ENCODE measurements at places on chromosomes 11 and 22.

GRCh38 chr22:37331034-37331428 lies 48.7 kb downstream of the CYTH4 start:
- DNase-seq, result no peak

GRCh38 chr11:121614636-121615240 lies 162.0 kb upstream of the SORL1-AS1 start:
- no peak for DNase-seq

GRCh38 chr11:66327171-66328030 lies 8.8 kb downstream of the RIN1 start:
- DNase-seq, result no peak

GRCh38 chr11:35292279-35292678 lies 127.1 kb downstream of the SLC1A2 start:
- DNase-seq, result no peak

DNA sequence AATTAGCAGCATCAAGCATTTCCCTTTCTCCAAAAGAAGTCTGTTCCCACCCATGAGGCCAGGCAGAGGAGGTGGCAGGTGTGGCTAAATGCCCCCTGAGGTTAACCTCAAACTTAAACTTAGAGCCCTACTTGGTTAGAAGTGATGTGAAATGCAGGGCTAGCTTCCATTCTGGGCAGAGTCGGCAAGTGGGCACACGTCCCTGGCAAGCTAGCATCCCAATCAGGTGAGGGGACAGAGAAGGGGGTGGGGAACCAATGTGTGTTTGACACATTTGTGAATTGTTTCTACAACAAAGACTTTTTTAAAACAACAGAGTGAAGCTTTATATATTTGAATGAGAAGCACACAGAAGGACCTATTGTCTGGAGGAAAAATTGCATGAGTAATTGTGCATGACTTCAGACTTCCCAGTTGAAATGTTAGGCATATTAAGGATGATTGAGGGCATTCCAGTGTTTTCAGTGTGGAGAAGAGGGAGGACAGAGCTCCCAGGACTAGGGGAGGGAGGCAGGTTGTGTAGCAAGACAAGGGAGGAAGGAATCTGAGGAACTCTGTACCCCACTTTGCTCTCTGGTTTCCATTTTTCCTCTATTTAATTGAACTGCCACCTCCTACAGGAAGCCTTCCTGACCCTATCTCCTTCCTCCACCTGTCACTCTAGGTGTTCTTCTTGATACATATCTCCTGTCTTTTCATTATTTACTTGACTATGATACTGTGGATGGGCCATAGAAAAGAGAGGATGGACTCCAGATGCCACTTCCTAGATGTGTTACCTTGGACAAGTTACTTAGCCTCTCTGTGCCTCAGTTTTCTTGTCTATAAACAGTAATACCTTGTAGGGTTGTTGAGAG lies 83.3 kb upstream of the PICALM start:
- DNase-seq, result no peak

- no peak for DNase-seq
Observed at GRCh38 chr22:33105501-33105911, 47.3 kb upstream of the SYN3 start.

- no peak for DNase-seq
Observed at GRCh38 chr11:124761301-124762104, 587 bp downstream of the ESAM start.

GRCh38 chr11:64799623-64800302 lies 3.3 kb downstream of the MAP4K2 start:
- DNase-seq, result no peak

GRCh38 chr11:62108971-62109404 lies 14.8 kb upstream of the INCENP start:
- no peak for DNase-seq

DNA sequence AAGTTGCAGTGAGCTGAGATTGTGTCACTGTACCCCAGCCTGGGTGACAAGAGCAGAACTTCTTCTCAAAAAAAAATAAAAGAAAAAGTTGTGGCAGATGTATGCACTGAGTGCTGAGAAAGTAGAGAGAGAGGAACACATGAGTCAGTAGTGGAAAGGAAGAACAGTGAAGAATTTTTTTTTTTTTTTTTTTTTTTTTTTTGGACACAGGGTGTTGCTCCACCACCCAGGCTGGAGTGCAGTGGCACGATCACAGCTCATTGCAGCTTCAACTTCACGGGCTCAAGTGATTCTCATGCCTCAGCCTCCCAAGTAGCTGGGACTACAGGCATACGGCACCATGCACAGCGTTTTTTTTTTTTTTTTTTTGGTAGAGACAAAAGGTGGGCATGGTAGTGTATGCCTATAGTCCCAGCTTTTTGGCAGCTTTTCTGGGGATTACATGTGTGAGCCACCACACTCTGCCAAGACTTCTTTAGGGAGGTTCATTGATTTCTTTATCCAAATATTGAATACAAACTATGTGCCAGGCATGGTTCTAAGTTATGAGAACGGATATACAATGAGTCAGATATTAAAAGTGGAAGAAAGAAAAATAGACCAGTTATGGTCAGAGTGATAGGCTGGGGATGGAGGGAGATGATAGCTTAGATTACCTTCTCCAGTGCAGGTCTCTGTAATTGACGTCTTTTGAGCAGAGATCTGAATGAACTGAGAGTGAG lies 62.0 kb downstream of the YAP1 start:
- no peak for DNase-seq

DNA sequence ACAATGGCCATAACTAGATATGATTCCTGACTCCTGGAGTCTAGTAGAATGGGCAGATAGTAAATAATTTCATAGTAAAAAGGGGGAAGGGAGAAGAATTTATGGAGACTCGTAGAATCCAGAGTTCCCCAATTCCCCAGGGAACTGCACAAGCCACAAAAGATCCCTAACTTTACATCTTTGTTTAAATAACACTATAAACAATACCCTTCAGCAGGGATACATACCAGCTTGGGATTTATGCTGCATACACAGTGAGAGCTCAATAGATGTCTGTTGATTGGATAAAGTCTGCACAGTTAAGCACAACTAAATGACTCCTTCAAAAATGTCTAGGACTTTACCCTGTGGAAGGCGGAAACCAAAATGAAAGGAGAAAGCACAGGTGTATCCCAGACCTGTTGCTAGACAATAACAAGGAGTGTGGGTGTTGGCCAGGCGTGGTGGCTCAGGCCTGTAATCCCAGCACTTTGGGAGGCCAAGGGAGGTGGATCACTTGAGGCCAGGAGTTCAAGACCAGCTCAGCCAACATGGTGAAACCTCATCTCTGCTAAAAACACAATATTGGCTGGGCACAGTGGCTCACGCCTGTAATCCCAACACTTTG lies 6.8 kb downstream of the SLC35F2 start:
- no peak for DNase-seq

DNA sequence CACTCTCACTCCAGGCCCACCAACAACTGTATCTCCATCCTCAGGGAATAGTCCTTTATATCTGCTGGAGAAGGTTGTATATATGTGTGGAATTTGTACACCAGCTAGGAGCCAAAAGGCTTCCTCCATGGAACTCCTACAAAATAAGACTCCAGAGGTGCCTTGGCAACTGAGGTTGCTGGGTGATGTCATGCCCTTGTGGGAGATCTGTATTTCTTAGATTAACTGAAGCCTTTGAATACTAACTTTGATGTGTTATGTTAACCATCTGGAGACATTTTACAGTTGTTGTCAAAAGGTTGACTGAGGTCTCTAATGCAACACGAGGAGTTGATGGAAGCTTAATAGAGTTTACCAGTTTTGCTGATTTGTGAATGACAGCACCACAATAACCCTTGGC lies 139.5 kb upstream of the TTC12 start:
- no peak for DNase-seq

- no peak for DNase-seq
Observed at GRCh38 chr11:65661599-65662246, 993 bp downstream of the RELA start.

DNA sequence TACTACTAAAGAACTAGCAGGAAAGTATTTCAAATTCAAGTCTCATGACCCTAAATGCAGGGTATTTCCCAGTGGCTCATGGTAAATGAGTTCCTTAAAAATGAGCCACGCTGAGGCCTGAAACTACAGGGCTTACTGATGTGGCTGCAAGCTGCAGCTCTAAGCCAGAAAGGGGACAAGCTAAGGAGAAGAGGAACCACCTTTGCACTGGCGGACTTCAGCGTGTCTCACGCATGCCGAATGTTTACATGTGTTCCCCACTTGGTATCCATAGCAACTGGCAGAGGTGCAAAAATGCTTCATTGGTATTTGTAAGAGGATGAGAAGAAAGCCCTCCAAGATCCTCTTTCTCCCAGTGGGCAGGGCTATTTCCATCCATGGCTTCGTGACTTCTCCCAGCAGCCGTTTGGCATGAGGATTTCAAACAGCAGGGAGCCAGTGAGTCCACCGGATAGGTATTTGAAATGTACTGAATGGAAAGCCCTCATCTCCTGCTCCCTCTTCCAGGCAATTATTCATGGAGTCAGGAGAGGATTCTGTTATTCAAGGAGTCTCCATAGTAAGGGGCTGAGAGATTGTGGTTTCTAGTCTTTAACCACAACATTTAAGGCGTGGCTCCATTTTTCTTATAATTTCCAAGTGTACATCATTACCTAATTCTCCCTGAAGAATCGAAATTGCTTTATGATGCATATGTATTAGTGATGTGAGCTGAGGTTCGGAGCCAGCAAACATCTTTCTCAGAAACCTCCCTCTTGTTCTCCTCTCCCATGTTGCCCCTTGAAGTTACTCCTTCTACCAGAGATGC lies 55.3 kb upstream of the CD44 start:
- DNase-seq, result peak; percentile 23

GRCh38 chr11:35850191-35850590 lies 93.7 kb upstream of the LDLRAD3 start:
- no peak for DNase-seq

- no peak for DNase-seq
Observed at GRCh38 chr11:12123799-12124198, 13.4 kb downstream of the MICAL2 start.

- no peak for DNase-seq
Observed at GRCh38 chr11:117919341-117919740, 9.9 kb downstream of the TMPRSS13 start.

DNA sequence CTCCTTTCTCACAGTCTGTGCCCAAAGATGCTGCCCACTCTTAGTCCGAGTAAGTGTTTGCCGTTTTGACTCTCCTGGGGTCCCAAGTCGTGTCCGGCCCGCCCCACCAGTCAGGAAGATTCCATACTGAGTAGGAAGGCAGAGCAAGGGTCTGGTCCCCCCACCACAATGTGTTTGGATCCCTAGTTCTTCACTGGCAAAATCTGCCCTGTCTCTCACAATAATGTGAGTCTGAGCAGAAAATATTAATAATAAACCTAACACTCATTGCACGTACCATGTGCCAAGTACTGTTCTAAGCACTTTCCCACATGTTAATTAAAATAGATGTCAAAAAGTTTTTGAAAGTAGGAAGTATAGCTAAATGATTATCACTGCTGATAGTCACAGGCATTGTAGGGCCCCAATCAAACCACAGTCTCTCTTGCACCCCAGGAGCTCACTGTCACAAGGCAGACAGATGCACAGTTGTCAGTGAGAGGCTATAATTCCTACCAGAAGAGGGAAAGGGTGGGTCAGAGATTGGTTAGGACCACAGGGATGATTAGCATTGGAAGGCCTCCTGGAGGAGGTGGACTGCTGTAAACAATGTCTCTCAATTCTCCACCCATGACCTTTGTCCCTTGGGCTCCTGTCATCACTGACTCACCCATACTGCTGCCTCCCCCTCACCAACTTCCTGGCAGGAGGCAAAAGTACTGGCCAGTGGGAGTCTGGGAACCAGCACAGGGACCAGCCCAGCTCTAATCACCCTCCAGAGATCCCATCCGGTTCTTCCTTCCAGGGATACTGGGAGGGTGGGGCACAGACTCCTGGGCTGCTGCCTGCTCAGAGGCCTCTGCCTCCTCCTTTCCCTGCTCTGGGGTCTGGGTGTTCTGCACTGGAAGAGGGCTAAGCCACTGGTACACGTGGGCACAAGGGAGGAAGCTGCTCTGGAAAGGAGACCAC lies 1.0 kb upstream of the POLD4 start:
- DNase-seq, result no peak

- DNase-seq, result no peak
Observed at GRCh38 chr11:102347462-102348370, 702 bp downstream of the BIRC2 start.

DNA sequence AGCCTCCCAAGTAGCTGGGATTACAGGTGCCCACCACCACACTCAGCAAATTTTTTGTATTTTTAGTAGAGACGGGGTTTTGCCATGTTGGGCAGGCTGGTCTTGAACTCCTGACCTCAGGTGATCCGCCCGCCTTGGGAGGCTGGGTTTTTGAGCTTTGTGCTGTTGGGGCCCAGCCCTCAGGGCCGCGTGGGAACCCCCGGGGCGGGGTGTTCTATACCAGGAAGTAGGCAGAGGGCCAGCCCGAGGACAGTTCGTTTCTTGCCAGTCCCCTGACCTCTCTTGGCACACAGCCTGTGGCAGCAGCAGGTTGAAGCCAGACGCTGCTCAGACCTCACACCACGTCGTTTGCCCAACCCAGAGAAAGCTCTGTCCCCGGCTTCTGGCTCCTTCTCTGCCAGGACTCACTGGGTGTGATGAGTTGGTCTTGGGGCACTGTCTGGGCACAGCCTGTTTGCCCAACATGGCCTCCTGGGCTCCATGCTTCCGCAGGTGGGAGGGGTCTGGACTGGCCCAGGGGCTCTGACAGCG lies 24.9 kb upstream of the CHKA start:
- no peak for DNase-seq

- DNase-seq, result no peak
Observed at GRCh38 chr11:125001849-125002248, 47.8 kb downstream of the CCDC15 start.

DNA sequence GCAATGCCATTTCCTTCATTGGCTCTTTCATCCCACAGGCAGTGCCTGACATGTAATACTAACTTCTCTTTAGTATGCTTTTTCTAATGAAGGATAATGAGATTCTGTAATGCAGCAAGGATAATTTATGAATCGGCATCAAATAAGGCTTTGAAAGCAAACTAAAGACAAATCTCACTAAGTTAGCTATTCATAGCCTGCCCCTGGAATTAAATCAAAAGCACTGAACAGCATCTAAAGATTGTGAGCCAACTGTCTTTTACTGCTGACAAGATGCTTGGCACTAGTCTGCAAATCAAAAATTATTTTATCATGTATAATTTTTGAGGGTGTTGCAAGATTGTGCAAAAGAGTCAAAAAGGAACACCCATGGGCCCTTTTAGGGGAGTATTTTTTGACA lies 265.0 kb downstream of the CASP12 start:
- no peak for DNase-seq

- no peak for DNase-seq
Observed at GRCh38 chr11:33723238-33723881, 12.9 kb downstream of the CD59 start.

GRCh38 chr11:64469288-64469687 lies 110.3 kb downstream of the RPS6KA4 start:
- DNase-seq, result no peak
